ENCODE measurements at places on chromosomes 5 and 9.

DNA sequence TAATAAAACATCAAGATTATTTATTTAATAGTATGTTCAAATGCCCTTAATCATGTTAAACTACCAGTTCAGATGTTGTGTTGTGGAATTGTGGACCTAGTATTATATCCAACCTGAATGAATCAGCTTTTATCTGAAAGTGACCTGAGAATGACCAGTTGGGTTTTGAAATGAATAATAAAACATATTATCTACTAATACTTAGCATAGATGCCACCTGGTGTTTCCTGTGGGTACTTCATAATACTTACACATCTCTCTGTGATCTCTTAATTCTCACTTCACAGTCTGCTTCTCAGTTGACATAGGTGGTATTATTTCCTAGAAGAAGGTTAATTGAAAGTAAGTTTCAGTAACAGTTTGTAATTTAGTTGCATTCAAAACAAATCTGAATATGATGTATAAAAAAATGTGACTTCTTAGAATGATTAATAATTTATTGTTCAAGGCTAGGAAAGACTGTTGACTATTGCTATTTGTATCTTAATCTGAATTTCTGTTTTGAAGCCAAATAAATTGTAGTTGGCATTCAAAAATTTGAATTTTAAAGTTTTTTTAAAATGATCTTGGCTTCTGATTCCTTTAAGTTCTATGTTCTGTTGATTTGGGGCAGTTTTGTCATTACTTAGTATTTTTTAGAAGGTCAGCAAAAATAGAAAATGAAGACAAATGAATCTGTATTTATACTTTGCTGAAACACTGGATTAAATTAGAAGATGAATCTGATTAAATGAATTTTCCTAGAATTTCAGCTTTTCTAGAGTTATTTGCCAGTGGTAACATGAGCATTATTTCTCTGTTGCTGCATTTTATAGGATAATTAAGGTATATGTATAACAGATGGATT, 48.2 kb downstream of the KIF2A start:
- peak; percentile 13 for DNase-seq

DNA sequence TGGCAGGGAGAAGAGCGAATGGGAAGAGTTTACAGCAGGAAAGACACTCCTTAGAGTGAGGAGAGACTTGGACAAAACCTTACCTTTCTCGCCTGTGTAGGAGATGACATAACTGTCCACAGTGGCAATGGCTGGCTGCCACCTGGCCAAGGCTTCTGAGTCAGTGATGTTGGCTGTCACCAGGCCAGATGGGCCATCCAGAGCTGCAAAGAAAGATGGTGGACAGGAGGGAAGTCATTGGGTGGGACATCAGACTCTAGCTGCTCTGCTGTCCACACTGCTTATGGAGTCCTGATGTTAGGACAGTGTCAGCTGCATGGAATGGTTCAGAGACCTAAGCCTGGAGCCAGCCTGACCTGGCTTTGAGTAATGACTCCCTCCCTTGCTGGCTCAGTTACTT, 79.8 kb downstream of the TNC start:
- no peak for DNase-seq

DNA sequence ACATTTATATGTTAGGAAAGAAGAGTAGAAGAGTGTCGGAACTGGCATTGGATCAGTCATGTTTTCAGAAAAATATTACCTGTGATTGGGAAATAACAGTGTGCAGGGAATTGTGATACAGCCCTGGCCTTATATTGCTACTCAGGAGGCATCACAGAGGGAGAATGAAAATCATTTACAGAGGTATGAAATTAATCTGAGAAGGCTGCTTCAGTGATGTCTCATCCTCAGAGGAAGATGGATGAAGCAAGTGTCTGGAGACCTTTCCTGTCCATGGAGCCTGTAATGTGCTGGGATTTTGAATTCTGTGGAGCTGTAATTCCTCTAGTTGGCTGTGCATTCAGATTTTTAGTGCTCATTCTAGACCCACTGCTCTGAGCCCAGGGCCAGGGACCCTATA, 3.8 kb downstream of the ACTBL2 start:
- no peak for DNase-seq

- DNase-seq: no peak
Measured at GRCh38 chr9:7578951-7579350, 220.6 kb downstream of the DMAC1 start.

DNA sequence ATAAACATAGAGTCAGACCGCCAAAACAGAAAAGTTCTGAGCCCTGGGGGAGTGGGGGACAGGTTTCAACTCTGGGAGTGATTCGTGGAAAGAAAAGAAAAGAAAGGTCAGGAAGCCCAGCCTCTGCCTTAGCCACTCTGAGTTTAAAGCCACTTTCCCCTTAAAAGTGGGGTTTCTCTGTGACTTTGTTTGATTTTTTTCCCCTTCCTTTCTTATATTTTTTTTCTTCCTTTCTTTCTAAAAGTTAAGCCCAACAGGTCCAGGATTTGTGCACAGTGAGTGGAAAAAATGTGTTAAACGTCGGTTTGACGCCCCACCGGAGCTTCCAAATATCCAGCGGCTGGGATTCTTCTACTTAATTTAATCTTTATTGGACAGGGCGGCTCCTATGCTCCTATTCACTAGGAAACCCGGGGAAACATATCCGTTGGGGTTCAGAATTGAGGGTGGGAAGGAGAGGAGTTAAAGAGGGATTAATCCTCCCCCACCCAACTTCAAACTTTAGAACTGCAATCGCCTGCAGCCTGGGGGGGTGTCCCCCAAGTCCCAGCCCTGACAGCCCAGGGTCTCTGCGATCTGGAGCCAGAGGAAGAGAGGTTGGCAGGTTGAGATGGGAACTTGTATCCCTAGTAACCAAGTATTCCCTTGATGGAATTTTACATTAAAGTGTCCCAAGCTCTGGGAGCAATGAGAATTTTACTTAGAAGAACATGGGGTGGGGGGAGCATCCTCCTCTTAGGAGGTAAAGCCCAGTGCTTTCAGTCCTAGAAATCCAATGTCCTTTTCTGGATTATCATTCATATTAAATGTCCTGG, 6.3 kb downstream of the NR2F1-AS1 start:
- DNase-seq: no peak

GRCh38 chr9:21970800-21971640, 23.2 kb downstream of the CDKN2A start:
- no peak for DNase-seq

DNA sequence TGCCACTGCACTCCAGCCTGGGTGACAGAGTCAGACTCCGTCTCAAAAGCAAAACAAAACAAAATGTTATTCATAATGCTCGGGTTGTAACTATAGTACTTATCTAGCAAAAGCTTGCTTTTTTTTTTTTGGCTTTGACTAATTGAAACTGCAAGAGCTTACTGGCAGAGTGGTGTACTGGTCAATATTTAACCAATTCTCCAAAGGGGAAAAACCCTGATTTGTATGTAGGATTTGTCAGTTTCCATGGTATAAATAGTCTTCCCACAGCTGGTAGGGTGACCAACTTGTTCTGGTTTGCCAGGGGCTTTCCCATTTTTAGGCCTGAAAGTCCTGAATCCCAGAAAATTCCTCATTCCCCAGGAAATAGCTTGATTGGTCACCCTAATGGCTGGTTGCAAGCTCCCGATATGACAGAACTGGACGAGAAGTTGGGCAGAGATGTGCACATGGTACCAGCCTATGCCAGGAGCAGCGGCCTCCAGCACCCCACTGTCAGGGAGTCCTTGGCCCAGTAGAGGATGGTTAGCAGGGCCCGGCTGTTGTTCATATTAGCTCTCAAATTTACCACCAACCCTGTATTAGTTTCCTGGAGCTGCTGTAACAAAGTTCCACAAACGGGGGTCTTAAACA, 58.0 kb downstream of the FXN start:
- no peak for DNase-seq

- DNase-seq: no peak
Measured at GRCh38 chr9:93259490-93260262, 75.7 kb downstream of the WNK2 start.

DNA sequence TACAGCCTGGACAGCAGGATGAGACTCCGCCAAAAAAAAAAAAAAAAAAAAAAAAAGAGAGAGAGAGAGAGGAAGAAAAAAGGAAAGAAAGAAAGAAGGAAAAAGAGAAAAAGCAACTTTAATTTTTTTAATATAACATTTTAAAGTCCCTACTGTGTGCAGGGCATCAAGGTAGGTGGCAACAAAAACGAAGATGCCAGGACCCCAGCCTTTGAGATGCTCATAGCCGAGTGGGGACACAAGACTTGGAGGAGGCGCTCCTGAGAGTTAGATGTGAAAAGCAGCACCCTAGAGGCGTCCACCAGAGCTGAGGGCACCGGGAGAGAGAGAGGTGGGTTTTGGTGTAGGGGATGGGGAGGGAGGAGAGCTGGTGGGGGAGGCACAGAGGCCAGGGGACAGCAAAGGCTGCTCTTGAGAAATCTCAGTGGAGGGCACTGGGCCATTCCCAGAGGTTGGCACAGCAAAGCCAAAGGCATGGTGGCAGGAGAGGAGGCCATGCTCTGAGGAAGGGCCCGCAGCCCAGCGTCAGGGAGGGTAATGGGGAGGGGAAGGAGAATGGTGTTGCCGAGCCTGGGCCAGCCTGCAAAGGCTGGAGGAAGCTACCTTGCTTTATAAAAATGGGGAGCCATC, 135.6 kb downstream of the C9orf50 start:
- DNase-seq: no peak

DNA sequence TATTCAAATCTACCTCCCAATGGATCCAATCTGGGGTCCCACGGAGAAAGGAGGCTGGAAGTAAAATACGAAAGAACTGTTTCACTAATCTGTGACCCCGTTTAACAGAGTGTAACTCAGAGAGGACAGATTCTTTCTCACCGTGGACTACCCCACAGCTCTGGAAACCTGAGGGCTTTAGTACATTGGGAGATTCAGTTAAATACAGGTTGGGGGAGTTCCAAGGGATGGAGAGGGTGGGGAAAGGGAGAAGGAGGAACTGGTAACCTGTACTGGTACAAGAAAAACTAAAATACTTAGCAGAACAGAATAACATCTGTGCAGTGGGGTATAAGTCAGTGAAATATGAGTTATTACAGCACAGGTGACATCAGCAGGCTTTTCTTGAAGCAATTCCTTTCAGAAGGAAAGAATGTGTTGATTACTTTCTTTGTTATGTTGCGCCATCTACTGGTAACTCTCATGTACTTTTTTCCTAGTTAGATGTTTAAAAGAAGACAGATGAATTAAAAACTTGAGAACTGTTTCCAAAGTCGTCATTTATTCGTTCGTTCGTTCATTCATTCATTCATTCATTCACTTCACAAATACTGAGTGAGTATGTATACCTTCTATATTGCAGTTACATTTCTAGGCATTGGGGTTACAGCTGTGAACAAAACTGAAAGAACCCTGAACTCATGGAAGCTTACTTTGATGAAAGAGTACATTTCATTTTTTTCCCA, 30.0 kb upstream of the STOM start:
- peak; percentile 51 for DNase-seq

- peak; percentile 61 for DNase-seq
Measured at GRCh38 chr9:88742483-88742882, 207.5 kb downstream of the NXNL2 start.

GRCh38 chr5:179795863-179796833, 2.4 kb downstream of the LTC4S start:
- DNase-seq: no peak

GRCh38 chr5:75839547-75839946, 122.3 kb upstream of the POC5 start:
- DNase-seq: no peak

GRCh38 chr5:179079165-179079987, 19.2 kb downstream of the ZNF354C start:
- no peak for DNase-seq

DNA sequence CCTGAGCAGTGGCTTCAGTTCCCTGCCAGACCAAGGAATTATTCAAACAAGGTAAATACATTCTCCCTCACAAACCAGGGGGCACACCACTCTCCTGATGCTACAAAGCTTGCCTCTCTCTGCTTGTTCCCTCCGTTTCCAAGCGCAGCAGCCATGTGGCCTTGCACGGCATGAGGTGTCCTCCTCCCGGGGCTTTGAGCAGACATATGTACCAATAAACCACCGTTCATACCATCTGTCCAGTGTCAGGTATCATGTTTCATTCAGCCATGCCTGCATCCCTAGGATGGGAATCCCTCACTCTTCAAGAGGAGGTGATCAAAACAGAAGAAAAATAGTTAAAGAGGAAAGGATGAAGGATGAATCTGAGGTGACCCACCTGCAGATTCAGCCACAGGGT, 282.7 kb downstream of the ENC1 start:
- no peak for DNase-seq

GRCh38 chr5:54577528-54577927, 60.0 kb downstream of the SNX18 start:
- DNase-seq: no peak

GRCh38 chr5:143206196-143207053, 197.1 kb downstream of the NR3C1 start:
- DNase-seq: no peak

GRCh38 chr9:14439555-14439954, 125.6 kb upstream of the NFIB start:
- DNase-seq: no peak

DNA sequence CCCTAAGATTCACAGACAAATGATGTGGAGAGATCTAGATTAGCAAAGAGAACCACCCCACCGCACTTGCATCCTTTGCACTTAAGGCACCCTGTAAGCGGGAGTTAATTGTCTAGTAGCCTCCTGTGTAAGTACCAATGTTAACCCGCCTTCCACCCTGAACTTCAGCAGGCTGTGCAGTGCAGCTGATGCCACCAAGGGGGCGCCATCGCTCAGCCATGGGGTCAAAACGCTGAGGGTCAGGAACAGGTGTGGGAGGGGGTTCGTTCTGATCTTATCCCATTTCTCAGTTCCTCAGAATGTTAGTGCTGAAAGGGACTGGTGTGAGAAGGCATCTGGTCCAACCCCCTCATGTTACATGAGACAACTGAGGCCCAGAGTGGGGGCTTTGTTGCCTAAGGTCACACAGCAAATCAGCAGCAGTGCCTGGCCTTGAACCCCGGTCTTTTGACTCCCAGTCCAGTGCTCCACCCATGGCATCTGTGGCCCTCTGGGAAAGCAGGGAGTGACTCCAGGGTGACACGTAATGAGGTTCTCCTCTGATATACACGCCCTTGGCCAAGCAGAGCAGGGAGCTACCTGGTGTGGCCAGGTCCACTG, 57.3 kb downstream of the CYFIP2 start:
- DNase-seq: no peak

DNA sequence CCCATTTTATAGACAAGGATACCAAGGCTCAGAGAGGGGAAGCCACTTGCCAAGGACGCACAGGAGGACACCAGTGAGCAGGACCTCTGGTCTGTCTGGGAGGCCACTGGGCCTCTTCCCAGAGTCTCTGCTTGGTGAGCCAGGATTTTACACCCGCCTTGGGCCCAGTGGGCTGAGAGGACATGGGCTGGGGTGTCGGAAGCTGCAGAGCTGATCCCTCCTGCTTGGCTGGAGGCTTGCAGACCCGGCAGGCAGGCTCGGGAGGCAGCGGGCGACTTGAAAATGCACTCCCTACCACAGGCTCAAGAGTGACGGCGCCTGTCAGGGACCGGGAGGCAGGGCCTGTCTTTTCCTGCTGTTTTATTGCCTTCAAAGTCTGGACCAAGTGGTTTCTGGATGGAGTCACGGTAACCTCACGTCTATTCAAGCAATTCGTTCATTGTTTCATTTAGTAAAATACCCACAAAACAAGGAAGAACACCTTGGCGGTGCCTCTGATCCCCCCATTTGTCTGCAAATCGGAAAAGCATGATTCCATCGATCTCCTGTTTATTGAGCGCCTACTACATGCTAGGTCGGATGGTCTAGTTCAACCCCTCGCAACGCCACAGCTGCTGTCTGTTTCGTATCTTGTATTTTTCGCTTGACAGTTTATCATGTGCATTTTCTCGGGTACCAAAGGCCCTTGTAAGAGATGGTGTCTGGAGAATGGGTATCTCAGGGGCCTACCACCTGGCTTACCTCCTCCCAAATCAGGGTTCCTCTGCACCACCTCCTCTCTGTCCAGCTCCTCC, 108.1 kb upstream of the IER5L start:
- DNase-seq: no peak

- DNase-seq: no peak
Measured at GRCh38 chr5:89849830-89850512, 559.6 kb downstream of the CETN3 start.

Measured in BJ (cell line).